ENCODE measurements at places on chromosomes 6 and 20. TPM values are rescaled to one million over a fixed set of nuclear protein-coding genes. Genes with fewer than 3 reads are reported as not detected.

The LHFPL5 gene
- not detected for total RNA-seq

The SUMO4 gene
- total RNA-seq: 5.1 TPM

The PCSK2 gene
- 0.18 TPM for total RNA-seq

The RGS17 gene
- total RNA-seq: 0.18 TPM

The LY6G6F gene
- not detected for total RNA-seq

The ERVFRD-1 gene
- total RNA-seq: not detected

The DEF6 gene
- total RNA-seq: 15.8 TPM

The CDH4 gene
- 0.27 TPM for total RNA-seq

The FLOT1 gene
- total RNA-seq: 107 TPM

The SNAI1 gene
- total RNA-seq: 1.1 TPM

The EFCAB8 gene
- total RNA-seq: 0.83 TPM

The FRK gene
- 24.6 TPM for total RNA-seq

- no peaks in the 10 kb centered on the region for H3K36me3 ChIP-seq
- no peaks in the 10 kb centered on the region for H3K27me3 ChIP-seq
- H3K4me1 ChIP-seq: no peaks in the 10 kb centered on the region
- H3K27ac ChIP-seq: no peak overlapping the region
These were observed 7.7 kb upstream of the PBOV1 start for GRCh38 chr6:138225953-138226352.

DNA sequence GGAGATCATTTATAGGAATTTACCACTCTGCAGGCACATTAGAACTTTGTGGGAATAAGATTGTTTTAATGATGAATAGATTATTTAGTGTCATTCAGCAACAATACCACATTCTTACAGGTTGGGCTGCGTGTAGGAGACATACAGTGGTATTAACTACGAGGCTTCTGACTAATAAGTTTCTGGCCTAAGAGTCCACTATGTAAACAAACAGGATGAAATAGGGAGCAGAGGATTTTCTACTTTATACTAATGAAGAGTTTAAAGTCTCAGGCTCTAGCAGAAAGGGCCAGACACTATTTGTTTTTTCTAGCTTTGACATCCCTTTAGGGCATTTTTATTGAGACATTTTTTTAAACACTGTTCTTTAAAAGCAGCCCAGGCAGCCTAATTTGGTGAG lies 75.6 kb downstream of the SLC24A3 start:
- no peak overlapping the region for H3K4me3 ChIP-seq
- H3K27me3 ChIP-seq: no peaks in the 10 kb centered on the region
- no peaks in the 10 kb centered on the region for H3K36me3 ChIP-seq
- DNase-seq: no peak
- no peak overlapping the region for H3K27ac ChIP-seq
- H3K4me1 ChIP-seq: no peaks in the 10 kb centered on the region

DNA sequence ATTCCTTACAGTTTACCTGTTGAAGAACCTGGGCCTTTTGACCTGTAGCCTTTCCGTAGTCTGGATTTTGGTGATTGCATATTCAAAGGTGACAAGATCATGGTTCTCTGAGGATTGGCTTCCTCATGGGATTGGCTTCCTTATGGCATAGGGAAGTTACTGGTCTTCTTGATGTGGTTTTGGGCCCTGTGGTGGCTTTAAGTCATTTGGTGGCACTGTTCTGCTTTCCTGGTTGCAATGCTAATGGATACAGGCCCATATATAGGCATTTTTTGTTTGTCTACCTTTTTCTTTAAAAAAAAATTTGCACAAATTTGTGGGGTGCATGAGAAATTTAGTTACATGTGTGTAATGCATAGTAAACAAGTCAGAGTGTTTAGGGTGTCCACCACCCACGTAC lies 185.7 kb downstream of the CDKAL1 start:
- H3K36me3 ChIP-seq: peaks cover 4% of the 10 kb centered on the region
- DNase-seq: no peak

DNA sequence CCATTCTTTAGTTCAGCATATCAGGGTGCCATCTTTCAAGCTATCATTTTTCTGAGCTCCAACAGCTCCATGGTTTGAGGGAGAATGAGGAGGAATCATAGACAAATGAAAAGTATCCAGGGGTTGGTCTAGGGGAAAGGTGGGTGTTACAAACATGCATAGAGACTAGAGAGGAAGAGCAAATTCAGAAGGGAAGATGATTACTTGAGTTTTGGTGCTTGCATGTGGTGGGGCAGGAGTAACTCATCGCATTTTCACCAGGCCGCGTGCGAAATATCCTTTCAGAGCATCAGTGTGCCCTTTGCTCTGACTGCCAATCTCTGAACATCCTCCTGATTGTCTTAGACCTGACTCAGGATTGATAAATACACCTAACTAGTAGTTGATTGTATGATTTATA lies 7.7 kb upstream of the BICRAL start:
- no peaks in the 10 kb centered on the region for H3K36me3 ChIP-seq
- peak overlapping the region; percentile 86 for H3K27ac ChIP-seq
- no peaks in the 10 kb centered on the region for H3K27me3 ChIP-seq

GRCh38 chr6:121759370-121759769 lies 323.9 kb downstream of the GJA1 start:
- no peak overlapping the region for H3K4me3 ChIP-seq
- no peaks in the 10 kb centered on the region for H3K4me1 ChIP-seq
- no peak overlapping the region for H3K27ac ChIP-seq
- H3K36me3 ChIP-seq: no peaks in the 10 kb centered on the region
- DNase-seq: no peak

DNA sequence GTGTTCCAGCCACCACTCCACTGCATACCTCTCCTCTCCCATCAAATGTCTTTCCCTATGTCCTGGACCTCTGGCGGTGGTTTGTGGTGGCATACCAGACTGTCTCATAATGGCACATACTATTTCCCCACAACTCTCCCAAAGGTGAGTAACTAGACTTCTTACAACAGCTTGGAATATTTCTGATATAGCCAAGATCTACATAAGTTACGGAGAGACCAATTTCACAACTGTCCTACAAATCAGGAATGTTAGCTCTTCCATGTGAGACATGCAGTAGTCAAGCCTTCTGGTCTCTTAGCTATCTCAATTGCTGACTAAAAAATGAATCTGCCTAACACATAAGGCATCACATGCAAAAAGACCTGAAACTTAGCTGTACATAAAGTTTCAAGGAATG lies 588.9 kb downstream of the RNF144B start:
- DNase-seq: no peak
- no peaks in the 10 kb centered on the region for H3K4me1 ChIP-seq
- H3K36me3 ChIP-seq: no peaks in the 10 kb centered on the region
- H3K4me3 ChIP-seq: no peak overlapping the region

GRCh38 chr6:154236646-154237301 lies 119.8 kb downstream of the IPCEF1 start:
- no peak overlapping the region for H3K27ac ChIP-seq
- DNase-seq: no peak
- H3K4me3 ChIP-seq: no peak overlapping the region
- no peaks in the 10 kb centered on the region for H3K36me3 ChIP-seq

GRCh38 chr6:80250391-80250997 lies 144.0 kb downstream of the BCKDHB start:
- H3K27me3 ChIP-seq: no peaks in the 10 kb centered on the region
- no peak for DNase-seq
- H3K4me1 ChIP-seq: no peaks in the 10 kb centered on the region
- H3K36me3 ChIP-seq: no peaks in the 10 kb centered on the region
- H3K27ac ChIP-seq: no peak overlapping the region
- H3K4me3 ChIP-seq: no peak overlapping the region

DNA sequence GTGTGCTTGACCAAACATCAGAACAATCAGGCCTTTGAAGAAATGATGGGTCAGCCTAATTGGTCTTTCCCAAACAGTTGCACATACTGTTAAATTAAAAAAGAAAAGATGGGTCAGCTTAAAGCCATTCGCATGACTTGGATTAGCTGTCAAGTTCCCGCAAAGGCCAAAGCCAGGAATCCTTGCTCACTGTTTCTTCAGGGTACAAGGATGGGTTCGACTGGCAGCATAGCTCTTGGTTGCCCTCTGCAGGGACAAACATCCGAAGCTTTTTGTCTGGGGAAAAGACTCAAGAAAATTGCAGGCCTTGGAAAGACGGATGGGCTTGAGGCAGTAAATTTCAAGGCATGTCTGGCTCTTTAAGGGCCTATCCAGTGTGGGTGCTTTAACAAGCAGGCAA lies 168.0 kb downstream of the HDGFL1 start:
- H3K27me3 ChIP-seq: no peaks in the 10 kb centered on the region
- H3K4me1 ChIP-seq: no peaks in the 10 kb centered on the region
- no peak overlapping the region for H3K27ac ChIP-seq
- H3K36me3 ChIP-seq: no peaks in the 10 kb centered on the region

DNA sequence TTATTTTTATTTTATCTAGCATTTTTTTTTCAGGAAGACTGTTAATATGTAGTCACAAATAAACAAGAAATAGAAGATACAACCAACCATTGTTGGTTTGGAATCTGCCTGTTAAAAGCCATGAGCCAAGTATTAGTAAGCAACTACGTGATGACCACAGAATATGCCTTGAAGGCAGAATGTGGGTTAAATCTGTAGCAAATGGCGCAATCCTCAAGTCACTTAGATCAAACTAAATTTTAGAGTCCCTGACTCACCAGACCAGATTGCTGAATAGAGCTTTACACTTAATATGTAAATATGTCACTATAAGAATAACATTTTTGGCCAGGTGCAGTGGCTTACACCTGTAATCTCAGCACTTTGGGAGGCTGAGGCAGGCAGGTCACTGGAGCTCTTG lies 800.1 kb upstream of the CITED2 start:
- no peaks in the 10 kb centered on the region for H3K4me1 ChIP-seq
- no peak overlapping the region for H3K4me3 ChIP-seq
- no peaks in the 10 kb centered on the region for H3K27me3 ChIP-seq
- no peaks in the 10 kb centered on the region for H3K36me3 ChIP-seq
- DNase-seq: no peak

- H3K4me1 ChIP-seq: no peaks in the 10 kb centered on the region
- no peak overlapping the region for H3K27ac ChIP-seq
- no peaks in the 10 kb centered on the region for H3K36me3 ChIP-seq
These were observed 78.1 kb downstream of the MMUT start for GRCh38 chr6:49384904-49385303.

GRCh38 chr6:89582669-89583325 lies 55.8 kb downstream of the LYRM2 start:
- no peak overlapping the region for H3K4me3 ChIP-seq
- H3K4me1 ChIP-seq: no peaks in the 10 kb centered on the region
- no peak overlapping the region for H3K27ac ChIP-seq
- H3K36me3 ChIP-seq: no peaks in the 10 kb centered on the region

Measured in Peyer's patch (tissue), 4 donors.